COR-L47 (cell line): ENCODE measurements at places on chromosomes 6 and 20.

- DNase-seq, result no peak
Observed at GRCh38 chr6:144347448-144347759, 62.3 kb downstream of the UTRN start.

GRCh38 chr6:35906499-35906846 is 14.4 kb downstream of the SRPK1 start:
- no peak for DNase-seq

DNA sequence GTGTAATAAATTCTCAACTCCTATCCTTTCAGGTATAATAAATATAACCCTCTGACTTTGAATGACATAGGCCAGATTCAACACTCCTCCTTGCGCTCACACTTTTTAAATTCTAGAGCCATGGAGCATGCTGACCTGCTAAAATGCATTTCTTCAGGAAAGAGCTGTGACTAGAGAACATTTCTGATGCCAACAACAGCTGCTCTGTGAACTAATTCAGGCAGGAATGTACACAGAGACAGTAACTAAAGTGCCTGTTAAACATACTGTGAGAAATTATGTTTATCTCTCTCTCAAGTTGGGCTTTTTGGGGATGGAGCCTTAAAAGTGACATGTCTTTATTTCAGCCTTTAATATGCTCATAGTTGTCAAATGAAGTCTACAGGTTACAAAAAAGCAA is 8.3 kb downstream of the NHSL1 start:
- no peak for DNase-seq

GRCh38 chr6:142313284-142313683 is 11.5 kb downstream of the ADGRG6 start:
- DNase-seq, result no peak

DNA sequence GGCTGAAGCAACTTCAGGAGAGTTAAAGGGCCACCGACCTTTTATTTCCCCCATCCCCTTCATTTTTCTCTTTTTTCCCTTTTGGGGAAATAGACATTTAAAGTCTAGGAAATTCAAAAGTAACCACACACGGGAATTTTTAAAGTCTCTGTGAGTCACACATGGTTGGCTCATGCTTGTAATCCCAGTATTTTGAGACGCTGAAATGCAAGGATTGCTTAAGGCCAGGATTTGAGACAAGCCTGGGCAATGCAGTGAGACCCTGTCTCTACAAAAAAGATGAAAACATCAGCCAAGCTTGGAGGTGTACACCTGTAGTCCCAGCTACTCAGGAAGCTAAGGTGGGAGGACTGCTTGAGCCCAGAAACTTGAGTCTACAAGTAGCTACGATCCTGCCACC is 34.2 kb downstream of the KATNA1 start:
- no peak for DNase-seq

DNA sequence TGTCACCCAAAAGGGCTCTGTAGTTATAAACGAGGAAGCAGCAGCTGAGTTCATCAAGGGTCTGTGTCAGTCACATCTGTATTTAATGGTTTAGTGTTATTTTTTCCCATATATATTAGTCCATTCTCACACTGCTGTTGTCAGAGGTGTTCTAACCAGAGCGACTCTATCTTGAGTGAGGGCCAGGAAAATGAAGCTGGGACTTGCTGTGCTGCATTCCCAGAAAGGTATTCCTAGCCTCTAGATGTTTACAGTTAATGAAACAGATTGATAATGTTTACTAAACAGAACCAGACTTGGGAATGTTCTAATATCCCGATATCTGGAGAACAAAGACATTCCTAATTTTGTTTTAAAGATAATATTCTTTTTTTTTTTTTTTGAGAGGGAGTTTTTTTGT is 48.0 kb upstream of the SEC63 start:
- no peak for DNase-seq

GRCh38 chr20:3616250-3616649 is 46.9 kb downstream of the GFRA4 start:
- DNase-seq, result no peak

GRCh38 chr6:45586216-45587171 is 208.8 kb upstream of the SUPT3H start:
- no peak for DNase-seq

- no peak for DNase-seq
Observed at GRCh38 chr20:2132461-2132901, 30.9 kb downstream of the STK35 start.

DNA sequence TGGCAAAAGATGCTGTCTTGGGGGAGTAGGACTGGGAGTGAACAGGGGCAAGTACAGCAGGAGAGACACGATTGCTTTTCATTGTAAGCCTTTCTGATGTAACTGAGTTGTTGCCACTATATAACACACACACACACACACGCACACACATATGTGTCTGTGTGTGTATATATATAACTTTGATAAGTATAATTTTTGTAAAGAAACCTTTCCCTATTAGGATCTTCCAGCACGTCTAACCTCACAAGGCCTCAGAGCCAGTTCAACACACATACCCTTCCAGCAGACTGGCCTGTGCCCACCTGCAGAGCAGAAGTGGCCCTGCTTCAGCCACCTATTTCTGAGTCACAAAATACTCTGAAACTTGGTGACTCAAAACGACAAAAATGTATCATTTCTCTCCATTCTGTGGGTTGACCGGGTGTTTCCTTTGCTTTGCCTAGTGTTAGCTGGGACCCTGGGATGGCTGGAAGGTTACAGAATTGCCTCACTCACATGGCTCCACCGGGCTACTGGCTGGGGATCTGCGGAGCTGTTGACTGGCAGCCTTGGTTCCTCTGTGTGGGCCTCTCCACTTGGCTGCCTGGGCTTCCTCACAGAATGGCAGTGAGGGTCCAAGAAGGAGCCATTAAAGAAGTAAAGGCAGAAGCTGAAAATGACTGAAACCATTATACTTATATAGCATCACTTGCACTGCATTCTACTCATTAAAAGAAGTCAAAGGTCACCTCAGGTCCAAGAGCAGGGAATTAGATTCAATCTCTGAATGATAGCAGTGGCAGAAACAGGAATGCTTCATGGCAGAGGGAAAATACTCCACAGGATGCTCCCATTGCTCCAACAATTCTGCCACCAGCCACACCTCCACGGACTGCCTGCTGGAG is 126.4 kb downstream of the BANF2 start:
- DNase-seq, result no peak

DNA sequence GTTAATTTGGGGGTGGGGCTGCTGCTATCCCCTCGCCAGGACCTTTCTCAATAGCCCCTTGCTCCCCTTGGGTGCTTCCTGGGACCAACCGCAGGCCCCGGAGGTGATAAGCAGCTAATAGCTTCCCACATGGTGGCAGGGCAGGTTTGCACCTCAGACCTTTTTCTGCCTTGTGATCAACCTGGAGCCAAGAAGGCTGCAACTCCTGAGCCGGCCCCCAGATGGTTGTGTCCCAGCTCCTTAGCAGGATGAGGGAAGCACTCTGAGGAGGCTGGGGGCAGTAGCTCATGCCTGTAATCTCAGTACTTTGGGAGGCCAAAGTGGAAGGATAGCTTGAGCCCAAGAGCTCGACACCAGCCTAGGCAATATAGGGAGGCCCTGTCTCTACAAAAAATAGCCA is 85.5 kb downstream of the BMP7 start:
- DNase-seq, result no peak

DNA sequence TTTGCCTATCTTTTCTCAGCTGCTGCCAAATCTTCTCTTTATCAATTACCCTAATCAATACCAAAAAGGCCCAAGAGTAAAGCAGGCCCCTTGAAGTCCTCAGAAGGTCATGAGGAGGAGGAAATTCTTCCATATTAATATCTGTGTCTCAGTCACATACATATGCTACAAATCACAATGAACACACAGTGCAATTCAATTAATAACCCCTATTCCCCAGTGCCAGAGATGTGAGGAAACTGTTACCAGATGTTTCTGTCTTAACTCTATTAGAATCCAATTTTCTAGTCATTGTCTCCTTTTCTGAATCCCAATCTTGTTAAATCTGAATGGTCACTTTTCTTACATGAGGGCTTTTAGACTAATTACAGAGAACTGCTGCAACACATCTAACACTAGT is 45.9 kb upstream of the SLC2A12 start:
- no peak for DNase-seq

- no peak for DNase-seq
Observed at GRCh38 chr6:169953686-169954085, 202.3 kb downstream of the ERMARD start.

DNA sequence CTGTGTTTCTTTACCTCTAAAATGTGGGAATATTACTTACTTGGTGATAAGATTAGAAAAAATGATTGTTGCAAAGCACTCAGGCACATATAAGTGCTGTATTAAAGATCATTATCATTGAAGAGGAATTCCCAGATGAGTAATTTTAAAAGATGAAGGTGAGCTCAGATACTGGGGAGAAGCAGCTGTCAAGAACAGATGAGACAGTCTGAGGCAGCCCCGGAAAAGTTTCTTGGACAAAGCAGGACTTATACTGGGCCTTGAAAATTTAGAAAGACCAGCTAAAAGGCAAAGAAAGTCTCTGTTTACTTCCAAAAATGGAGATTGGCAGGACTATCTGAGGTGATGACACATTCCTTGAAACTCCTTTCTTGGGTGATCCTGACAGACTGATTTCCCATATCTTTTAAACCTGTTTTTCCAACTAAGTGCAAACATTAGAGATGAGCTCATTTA is 93.8 kb upstream of the MARCKS start:
- no peak for DNase-seq

- DNase-seq, result no peak
Observed at GRCh38 chr20:3887876-3888620, 1.1 kb upstream of the PANK2 start.

- no peak for DNase-seq
Observed at GRCh38 chr6:44851176-44851575, 463.7 kb downstream of the CDC5L start.

DNA sequence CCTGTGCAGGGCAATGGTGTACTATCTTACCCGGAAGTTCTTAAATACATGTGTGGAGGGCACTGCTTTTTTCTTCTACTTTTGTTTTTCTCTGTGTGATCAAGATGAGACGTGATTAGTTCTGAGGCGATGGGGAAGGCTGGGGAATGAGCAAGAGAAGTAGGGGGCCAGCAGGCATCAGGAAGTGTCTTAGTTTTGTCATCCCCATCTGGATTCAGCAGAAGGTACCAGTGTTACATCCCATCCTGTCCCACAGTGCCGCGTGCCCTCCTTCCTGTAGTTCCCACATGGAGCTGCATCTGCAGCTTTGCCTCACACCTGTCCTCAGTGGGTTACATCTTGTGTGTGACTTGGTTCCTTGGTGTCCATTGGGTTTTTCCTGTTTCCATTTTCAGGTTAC is 86.9 kb downstream of the FNDC1 start:
- DNase-seq, result no peak

DNA sequence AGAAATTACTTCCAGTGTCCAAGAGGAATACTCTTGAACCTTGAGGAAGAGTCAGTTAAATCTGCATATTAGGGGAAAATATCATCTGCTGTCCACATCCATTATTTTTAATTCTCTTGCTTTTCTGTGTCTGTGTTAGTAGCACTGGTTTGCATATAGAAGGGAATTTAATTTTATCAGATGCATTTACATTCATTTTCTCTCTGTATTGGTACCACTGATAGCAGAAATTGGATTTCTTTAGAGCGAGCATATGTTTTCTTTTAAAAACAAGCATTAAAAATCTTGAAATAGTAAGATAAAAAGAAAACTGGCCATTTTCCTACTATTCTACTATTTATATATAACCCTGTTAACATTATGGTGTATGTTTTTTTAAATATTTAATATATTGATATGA is 83.8 kb downstream of the KIZ start:
- DNase-seq, result no peak

- no peak for DNase-seq
Observed at GRCh38 chr6:6810727-6811126, 222.2 kb downstream of the LY86 start.

DNA sequence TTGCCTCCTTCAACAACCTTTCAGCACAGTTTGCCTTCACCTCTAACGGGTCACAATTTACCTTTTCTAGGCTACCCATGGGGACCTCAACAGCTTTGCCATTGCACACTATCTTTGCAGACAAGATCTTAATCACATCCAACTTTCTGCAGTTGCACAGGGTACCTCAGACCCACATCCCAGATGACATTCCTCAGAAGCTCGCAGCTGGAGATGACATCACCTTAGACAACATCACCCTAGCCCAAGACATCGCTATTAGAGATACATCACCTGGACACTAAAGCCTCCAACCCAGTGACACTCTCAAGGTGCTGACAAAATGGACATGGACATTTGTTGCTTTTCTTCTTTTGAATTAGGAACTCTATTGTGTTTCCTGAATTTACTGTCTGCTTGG is 38.6 kb upstream of the RPP40 start:
- no peak for DNase-seq
